Stimulated activated naive CD8-positive, alpha-beta T cell treated with anti-CD3 and anti-CD28 coated beads, Interleukin-15, Interleukin-2, amounts not matched to agents 100 U/mL and 50 U/mL, for 24 hours (primary cell): ENCODE measurements at places on chromosomes 4 and X.

DNA sequence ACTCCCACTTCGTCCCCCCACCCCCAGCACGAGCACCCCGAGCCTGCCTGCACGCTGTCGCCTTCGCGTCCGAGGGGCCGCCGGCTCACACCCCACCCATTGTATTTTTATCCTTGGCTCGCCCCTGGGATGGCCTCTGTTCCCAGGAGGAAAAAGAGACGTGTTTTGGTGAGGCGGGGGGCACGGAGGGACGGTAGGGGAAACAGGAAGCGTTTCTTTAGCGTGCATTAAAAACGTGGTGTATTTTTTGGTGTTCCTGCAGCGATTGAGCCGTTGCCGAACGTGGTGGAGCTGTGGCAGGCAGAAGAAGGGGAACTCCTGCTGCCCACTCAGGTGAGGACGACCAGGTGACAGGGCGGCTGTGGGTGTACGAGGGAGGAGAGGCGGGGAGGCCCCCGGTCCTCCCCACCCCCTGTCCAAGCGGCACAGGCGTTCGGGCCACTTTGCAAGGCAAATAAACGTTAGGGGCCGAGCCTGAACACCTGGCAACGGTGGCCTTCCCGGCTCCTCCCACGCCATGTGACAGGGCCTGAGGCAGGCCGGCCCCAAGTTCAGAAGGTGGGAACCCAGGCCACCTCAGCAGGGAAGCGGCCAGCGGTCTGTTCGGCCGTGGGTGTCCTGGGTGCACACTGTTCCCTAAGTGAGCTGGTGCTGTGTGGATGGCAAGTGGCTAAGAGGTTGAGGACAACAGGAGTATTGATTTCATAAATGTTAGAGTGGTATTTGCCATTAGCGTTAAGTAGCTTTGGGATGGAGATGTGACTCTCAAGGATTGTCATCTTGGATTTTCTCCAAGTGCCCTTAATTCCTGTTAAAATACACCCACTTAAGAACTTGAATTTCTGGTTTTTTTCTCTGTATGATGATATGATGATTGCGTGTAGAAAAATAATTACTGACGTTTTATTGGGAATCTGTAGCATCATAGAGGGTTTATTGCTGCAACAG lies 1.1 kb downstream of the TMEM131L start:
- DNase-seq = peak; percentile 71

GRCh38 chr4:91228659-91229058 lies 1075.1 kb upstream of the GRID2 start:
- no peak for DNase-seq

GRCh38 chrX:153469811-153470410 lies 465 bp downstream of the HAUS7 start:
- DNase-seq = peak; percentile 39

GRCh38 chrX:104854790-104855340 lies 288.9 kb downstream of the IL1RAPL2 start:
- no peak for DNase-seq

- no peak for DNase-seq
These were observed 9.2 kb upstream of the NPFFR2 start for GRCh38 chr4:72022553-72022952.

GRCh38 chr4:36747277-36748129 lies 466.1 kb downstream of the DTHD1 start:
- DNase-seq = no peak

- no peak for DNase-seq
These were observed 200.2 kb downstream of the GUCY2F start for GRCh38 chrX:109281483-109282275.

DNA sequence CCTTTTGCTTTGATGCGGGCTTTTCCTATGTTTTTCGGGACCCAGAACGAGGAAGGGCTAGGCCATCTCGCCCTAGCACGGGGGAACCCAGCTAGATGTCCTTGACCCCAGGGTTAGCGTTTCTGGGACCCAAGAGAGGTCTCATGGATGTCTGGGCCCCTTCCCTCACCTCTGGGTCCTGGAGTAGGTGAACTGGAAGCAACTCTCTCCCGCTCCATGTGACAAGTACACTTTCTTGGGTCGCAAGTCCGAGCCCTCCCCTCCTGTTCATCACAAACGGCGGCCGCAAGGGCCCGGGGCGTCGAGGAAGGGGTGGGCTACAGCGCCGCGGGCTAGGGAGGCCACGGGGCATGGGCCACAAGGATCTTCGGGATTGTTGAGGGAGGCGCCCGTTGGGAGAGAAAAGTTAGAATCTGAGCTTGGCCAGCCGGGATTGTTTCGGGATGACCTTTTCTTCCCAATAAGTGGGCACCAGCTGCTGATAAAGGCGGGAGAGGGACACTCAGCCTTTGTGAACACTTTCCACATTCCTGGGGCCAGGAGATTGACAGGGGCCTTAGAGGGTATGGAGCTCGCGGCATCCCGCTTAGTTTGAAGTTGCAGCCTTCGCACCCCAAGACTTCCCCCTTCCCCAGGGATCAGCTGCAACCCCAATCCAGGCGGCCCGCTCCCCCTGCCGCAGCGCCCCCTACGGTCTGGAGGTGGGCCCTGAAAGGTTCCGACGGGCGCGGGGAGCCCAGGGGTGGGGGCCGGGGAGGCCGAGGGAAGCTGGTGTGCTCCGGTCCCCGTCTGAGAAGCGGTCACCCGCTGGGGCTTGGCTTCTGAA lies 136.9 kb upstream of the ZIC3 start:
- no peak for DNase-seq

DNA sequence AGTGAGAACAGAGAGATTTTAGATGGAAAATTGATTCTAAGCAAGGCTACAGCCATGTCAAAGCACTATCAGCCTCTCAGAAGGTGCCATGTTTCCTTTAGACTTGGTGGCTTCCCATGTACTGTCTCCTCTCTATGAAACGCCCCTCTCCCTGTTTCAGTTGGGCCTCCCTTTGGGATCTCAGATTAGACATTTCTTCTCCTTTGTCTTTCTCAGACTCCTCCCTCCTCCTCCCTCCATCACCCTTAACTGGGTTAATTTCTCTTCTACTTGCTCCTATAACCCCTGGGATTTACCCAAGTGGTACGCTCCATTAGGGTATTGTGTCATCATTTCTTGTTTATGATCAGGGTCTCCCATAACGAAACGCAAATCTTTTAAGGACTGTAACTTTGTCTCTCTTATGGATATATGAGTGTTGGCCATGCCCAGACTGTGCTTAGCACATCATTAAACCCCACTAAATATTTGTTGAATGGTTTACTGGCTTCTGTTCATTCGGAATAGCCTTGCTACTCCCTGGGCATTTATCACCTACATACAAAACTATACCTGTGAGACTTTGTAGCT lies 106.8 kb downstream of the FAM9B start:
- no peak for DNase-seq

GRCh38 chr4:83599183-83599582 lies 63.3 kb downstream of the GPAT3 start:
- no peak for DNase-seq

- DNase-seq = no peak
These were observed 16.0 kb upstream of the FGF16 start for GRCh38 chrX:77431227-77431626.

DNA sequence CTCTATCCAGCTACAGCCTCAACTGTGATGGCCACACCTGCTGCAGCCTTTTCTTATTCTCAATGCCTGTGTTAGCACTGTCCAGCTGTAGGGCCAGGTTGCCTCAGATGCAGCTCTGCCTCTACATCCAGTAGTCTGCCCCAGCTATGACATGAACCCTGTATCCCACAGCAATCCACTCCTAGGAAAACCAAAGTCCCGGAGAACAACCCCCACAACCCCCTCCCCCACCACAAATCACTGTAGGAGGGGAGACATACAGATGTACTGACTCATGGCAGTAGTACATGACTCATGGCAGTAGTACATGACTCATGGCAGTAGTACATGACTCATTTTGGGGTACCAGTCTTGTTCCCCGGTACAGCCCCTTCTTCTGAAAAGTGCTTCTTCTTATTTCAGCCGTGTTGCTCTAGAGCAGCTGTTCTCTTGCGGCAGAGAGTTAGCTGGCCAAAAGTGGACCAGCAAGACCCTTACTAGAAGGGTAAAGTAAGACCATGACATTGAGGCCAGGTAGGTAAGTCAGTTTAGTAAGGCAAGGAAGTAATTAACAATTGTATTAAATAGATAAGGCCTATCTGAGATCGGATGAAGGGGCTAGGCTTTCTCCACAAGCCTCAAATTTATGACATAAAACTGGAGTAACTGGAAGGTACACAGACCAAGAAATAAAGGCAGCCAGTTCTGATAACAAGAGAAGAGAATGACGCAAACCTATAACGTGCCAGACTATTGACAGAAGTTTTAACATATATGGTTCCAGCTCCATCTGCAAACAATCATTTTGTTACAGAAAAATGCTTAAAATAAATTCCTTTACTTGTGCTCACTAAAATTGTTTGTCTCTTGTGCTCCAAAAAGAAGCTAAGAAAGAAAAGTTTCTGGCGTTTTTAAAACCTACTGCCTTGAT lies 221.4 kb downstream of the TACR3 start:
- DNase-seq = peak; percentile 9

DNA sequence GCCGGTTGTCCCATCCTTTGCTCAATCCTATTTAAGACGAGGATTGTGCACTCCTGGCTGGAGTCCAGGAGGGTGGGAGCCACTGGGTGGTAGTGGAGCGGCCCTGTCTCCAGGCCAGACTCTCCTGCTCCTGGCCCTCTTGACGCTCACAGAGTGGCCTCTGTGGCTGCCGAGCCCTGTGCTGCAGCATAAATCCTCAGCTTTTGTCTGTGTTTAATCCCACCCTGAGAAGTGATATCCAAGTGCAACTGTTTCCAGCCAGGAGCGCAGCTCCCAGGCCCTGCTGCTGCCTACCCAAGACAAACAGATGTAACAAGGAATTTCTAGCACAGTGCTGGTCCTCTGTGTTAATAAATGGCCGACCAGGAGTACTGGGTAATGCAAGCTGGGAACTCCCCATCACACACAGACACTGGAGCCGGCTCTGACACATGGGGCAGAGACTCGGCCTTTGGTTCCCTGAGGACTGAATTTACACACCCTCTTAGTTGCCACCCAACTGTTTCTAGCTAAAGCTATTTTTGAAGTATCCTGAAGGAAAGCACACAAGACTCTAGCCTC lies 85.3 kb downstream of the GATB start:
- DNase-seq = no peak

GRCh38 chr4:34721835-34722234 lies 1522.5 kb downstream of the ARAP2 start:
- no peak for DNase-seq

DNA sequence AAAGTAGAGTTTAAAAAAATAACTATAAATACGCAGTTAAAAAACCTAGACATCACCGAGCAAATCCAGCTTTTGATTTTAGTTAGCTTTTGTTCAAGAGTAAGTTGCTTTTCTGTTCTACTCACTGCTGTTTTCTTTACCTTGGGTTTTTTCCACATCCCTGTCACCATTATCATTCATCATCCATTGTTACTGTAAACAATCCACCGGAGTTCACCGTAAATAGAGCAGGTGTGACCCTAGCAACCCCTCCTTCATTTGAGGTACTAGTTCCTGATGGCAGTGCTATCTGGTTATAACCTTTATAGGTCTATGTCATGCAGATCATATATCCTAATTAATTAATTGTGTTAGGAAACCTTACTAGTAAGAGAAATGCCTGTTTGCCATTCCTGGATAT lies 43.0 kb upstream of the TEX13D start:
- no peak for DNase-seq

- DNase-seq = no peak
These were observed 166.9 kb downstream of the ASMT start for GRCh38 chrX:1781766-1782165.

DNA sequence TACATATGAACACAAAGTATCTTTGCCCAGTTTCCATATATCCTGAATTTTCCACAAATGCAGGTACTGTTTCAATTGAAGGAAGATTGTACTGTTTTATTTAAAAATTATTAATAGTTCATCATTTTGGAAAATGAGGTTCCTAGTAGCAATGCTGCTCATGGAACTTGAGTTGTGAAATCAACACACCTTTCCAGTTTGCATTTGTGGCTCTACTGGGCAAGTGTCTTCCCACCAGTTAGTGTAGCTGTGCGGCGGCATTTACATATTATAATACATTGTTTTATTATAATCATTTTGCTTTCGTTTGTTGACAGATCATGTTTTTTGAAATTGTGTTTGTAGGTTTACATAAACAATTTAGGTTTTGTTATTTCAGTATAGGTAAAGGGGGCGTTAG lies 2.0 kb upstream of the DDX3X start:
- no peak for DNase-seq
